KBM-7 (cell line): ENCODE measurements at places on chromosomes 1 and 21.

DNA sequence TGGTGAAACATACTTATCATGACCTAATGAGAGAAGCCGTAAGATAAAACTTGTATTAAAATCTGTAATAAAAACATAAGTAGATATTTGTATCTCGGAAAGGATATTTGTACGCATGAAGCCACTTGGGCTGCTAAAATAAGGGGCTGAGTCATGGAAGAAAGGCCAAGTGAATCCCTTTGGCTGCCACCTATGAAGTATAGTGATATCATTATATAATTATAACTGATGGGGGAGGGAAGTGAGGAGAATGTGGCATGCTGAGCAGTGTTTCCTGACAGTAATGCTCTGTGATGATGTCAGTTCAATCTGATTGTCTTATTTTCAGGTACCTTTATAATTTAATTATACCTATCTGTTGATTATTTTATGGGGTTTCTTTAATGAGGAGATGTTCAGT lies 13.6 kb downstream of the RWDD3 start:
- DNase-seq, result no peak

GRCh38 chr1:237891979-237892378 lies 1.3 kb upstream of the ZP4 start:
- no peak for DNase-seq

- no peak for DNase-seq
Observed at GRCh38 chr1:183164340-183164739, 21.7 kb upstream of the LAMC2 start.

DNA sequence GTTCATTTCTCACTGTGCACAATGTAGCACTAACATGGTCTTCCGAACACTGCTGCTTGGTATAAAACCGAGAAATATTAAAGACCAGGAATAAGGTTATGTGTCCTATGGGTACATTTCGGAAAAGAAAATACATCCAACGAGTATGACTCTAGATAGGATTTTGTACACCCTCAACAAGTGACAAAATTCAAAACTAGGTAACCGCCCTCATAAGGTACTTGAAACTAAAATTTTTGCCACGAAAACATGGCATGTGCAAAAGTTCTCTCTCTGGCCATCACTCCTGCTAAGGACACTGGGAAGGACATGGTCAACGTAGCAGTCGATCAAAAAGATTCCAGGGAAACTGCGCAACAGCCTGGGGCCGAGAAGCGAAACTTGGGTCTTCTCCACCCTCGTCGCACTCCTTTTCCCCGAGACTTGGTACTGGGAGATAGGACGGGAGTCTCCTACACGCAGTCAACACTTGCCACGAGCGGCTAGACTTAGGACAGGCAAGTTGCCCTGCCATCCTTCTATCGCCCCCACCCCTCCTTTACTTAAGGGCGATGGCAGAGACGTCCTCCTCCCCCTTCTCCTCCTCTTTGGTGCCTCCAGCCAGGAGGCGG lies 338 bp upstream of the TOR1AIP1 start:
- no peak for DNase-seq

DNA sequence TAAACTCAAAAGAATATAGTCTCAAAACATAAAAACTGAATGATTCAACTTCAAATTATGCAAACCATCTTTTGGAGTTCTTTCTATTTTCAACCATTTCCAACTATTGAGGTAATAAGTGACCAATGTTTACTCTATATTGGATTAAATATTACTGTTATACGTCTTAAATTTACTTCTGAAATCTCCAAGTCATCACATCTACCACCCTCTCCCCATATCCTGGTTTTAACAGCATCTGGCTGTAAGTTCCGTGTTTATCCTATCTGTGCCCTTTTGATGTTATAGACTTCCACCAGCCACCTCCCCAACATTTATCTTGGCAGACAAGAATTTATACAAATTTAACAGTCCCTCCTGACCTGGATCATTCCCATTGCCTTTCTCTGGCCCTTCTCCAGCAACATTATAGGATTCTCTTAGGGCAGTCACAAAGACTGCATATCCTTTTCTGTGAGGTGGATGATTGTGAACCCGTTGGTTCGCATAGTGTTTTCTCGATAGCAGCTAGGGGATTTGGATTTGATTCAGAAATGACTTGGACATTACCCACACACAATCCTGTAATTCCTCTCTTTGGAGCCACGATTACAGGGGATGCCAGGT lies 313.4 kb upstream of the FMN2 start:
- no peak for DNase-seq

GRCh38 chr1:200153277-200154055 lies 126.0 kb downstream of the NR5A2 start:
- DNase-seq, result no peak

- DNase-seq, result no peak
Observed at GRCh38 chr1:46806196-46807020, 7.6 kb downstream of the CYP4B1 start.

DNA sequence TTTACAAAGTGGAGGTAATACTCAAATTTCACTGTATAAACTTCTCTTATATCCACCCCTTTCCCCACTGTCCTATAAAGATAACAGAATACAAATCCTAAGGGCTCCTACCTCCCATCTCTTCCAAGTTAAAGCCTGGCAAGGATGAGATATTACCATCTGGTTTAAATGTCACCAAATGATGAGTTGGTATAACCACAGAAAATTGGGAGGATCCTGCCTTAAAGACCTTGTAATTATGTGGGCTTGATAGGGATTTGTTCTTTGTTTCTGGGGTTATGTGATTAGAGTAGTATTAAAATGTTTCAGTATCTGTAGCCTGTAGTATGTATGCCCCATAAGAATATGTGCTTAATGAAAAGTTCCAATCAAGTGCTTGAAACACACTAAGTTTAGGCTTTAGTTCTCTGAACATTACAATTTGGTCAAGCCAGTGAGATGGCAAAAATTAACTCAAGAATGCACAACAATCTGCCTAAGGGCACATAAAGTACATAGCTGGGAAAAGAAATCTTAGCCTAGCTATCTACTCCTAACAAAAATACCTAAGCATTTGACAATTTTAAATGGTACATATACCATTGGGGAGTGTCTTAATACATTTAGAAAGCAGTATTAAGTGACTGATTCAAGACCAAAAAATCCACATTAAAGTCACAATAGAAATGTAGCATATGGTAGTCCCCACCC lies 14.0 kb downstream of the KDM5B start:
- no peak for DNase-seq

DNA sequence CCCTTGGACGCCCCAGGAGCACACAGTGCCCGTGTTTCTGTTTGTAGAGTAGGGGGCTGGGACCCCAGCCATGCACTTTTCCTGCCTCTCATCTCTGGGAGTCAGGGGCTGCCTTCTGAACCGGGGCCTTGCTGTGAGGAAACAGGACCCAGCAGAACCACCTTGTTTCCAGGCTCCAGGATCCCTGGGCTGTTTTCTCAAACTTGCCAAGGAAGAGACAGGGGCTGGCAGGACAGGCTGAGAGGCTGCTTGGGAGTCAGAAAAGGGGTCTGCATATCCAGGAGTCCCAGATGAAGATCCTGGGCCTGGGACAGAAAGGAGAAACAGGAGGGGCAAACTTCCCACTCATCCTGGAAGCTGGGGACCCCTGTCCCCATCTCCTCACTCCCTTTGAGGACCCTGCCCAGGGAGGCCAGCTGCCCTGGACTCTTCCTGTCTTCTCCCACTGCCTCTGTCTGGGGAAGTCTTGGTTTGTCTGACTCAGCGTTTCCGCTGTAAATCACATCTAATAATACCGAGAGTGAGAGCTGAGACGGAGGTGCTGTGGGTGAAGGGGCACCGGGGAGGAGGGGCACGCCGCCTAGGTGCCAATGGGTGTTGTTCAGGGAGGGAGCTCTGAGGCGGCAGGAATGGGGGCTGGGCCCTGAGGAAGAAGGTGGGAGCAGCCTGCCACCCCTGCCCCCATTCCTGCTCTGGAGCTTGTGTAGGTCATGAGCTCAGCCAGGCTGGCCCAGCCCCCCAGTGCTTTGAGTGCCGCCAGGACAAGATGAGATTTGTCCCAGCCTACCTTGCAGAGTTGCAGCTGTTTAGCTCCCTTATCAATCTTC lies 16.7 kb downstream of the POU3F1 start:
- peak; percentile 51 for DNase-seq

GRCh38 chr1:157019457-157019856 lies 26.1 kb downstream of the ARHGEF11 start:
- DNase-seq, result no peak

DNA sequence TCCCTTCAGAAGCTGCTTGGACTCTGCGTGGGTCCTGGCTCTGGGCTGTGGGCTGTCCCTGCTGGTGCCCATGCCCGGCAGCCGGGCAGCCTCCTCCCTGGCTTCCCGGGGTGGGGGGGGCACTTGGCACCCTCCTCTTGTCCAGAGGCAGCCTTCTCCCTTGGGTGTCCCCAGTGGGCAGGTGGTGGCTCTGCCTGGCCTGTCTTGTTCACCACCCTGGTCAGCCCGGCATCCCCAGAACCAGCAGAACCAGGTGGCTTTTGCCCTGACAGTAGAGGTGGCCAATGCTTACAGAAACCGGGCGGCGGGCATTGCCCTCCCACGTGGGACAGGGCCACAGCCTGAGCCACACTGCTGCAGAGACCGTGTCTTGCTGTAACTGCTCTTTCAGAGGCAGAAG lies 38.0 kb downstream of the CFAP74 start:
- no peak for DNase-seq

- DNase-seq, result no peak
Observed at GRCh38 chr1:206719169-206719839, 34.6 kb downstream of the MAPKAPK2 start.

DNA sequence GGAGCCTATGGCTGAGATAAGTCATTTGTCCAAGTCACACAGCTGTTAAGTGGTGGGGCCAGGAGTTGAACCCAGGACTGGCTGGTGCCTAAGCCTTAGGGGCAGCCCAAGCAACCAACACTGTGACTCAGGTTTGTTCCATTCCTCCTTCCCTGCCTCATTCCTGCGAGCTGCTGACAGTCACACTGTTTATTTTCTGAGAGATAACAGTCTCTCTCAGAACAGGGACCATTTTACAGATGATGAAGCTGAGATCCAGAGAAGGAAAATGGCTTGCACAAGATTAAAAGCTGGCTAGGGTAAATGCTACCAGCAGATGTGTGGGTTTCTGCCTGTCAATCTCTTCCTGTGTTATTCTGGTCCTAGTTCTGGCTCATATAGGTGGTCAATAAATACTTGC lies 24.3 kb upstream of the TCEA3 start:
- no peak for DNase-seq

GRCh38 chr21:30340714-30341573 lies 3.5 kb upstream of the KRTAP27-1 start:
- DNase-seq, result peak; percentile 34

- DNase-seq, result no peak
Observed at GRCh38 chr21:45576838-45577737, 34.8 kb upstream of the SLC19A1 start.

DNA sequence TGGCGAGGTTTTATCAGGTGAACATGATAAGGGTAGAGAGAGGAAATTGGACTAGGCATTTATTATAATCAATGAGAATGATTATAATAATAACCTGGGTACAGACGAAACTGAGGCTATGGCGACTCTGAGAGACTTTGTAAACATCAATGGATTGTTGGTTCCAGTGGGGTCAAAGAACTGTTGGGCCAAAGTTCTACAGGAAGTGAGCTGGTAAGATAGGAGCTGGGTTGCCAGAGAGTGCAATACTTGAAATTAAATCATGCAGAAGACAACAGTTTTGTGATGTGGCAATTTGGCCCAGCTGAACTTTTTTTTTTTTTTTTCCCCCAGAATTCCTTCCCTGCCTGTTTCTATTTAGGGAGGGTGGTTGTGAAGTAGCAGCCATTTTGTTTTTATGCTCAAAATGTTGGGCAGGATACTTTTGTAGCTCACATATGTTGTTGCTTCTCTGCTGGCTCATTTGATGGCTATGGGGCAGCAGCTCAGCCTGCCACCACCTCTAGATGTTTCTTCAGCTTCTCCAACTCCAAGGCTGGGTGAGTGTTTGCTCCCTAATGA lies 286.5 kb upstream of the B3GALT2 start:
- no peak for DNase-seq

- DNase-seq, result no peak
Observed at GRCh38 chr1:115828101-115829022, 12.6 kb downstream of the NHLH2 start.

GRCh38 chr1:189783456-189783855 lies 694.2 kb downstream of the BRINP3 start:
- no peak for DNase-seq

- DNase-seq, result no peak
Observed at GRCh38 chr1:95311014-95311413, 77.0 kb downstream of the RWDD3 start.

DNA sequence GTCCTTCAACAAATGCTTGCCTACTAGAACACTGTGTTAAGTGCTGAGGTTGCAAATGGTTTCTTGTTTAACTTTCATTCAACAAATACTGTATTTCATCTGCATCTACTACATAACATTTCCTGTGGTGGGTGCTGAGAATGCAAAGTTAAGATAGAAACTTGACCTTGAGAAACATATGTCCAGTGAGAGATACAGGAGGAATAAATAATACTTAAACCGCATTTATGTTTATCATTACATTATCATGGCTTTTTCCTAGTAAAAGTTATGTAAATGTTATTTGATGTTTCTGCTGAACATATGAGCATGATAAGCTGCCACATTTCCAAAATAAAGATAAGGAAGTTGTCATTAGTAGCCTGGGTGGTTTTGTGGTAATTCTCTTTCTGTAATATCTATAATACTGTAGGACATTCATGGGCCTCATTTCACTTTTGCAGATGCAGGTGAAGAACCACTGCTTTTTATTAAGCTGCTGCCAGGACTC lies 590.4 kb downstream of the PLPP3 start:
- DNase-seq, result no peak

DNA sequence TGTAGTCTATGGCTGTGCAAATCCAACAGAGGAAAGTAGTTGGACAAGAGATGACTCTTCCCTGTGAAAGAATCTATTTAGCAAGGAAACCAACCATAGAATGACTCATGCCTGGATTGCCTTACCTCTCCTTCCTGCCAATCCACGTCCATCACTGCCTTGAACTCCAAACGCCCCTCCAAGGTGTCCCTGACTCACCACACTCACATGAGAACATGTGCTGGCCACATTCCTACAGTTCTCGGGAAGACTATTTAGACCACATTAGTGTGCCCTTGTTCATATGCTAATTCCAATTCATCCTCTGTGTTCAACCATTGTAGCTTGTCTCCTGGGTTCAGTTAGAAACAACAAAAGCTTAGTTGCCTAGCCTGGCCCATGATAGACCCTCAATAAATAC lies 157.3 kb downstream of the SLC30A10 start:
- no peak for DNase-seq

- no peak for DNase-seq
Observed at GRCh38 chr1:44152692-44153091, 11.3 kb upstream of the KLF18 start.

- DNase-seq, result no peak
Observed at GRCh38 chr1:243956450-243956849, 94.6 kb upstream of the ZBTB18 start.
